ENCODE measurements at places on chromosomes 4 and X. TPM values are rescaled to one million over a fixed set of nuclear protein-coding genes. Genes with fewer than 3 reads are reported as not detected.

Gene MXRA5
- 0.91 TPM for total RNA-seq

Gene PPP1R2C
- total RNA-seq: not detected

Gene CFAP299
- total RNA-seq: not detected

Gene FAT4
- total RNA-seq: 3.9 TPM

Gene CT45A10
- total RNA-seq: 0.45 TPM

Gene HPRT1
- 6.8 TPM for total RNA-seq

Gene CHRDL1
- total RNA-seq: 0.28 TPM

Gene CNGA1
- total RNA-seq: 13.7 TPM

Gene BCORL1
- 8.1 TPM for total RNA-seq

Gene ZAR1
- total RNA-seq: not detected

Gene F8
- total RNA-seq: 22.6 TPM

Gene PPP4R3C
- total RNA-seq: not detected

Gene INTU
- 1.1 TPM for total RNA-seq

Gene AKAP4
- total RNA-seq: not detected

Gene SPANXA1
- not detected for total RNA-seq

Gene PPP2R2C
- total RNA-seq: 0.13 TPM

Gene UGT2B15
- total RNA-seq: 111 TPM

Gene ALG13
- 20.6 TPM for total RNA-seq

Gene NLGN3
- total RNA-seq: 0.20 TPM

Gene GPRASP2
- total RNA-seq: 5.5 TPM

Gene TMPRSS11F
- not detected for total RNA-seq

Gene ENPEP
- 18.9 TPM for total RNA-seq

Gene NUDT10
- total RNA-seq: 0.20 TPM
